Motor neuron (in vitro differentiated cells): ENCODE measurements at places on chromosomes 1 and 21. TPM values are rescaled to one million over a fixed set of nuclear protein-coding genes. Genes with fewer than 3 reads are reported as not detected.

NUDT4B gene
- 0.57 TPM in 1 of 2 replicates, not detected in the other for total RNA-seq

HLX gene
- 0.19 and 0.22 TPM in 2 replicates for total RNA-seq

KCND3 gene
- 1.0 and 1.3 TPM in 2 replicates for total RNA-seq

RAB42 gene
- total RNA-seq, result 0.46 and 1.5 TPM in 2 replicates

AHDC1 gene
- 11.2 and 12.1 TPM in 2 replicates for total RNA-seq

GBP6 gene
- 0.14 TPM in 1 of 2 replicates, not detected in the other for total RNA-seq

C4BPB gene
- not detected in 2 replicates for total RNA-seq

SYCP1 gene
- not detected in 2 replicates for total RNA-seq

ZNF648 gene
- not detected in 2 replicates for total RNA-seq

SH2D2A gene
- 0.52 and 1.2 TPM in 2 replicates for total RNA-seq

FCRL4 gene
- total RNA-seq, result 0.14 and 0.24 TPM in 2 replicates

AADACL3 gene
- not detected in 2 replicates for total RNA-seq

NPR1 gene
- total RNA-seq, result 0.67 and 0.78 TPM in 2 replicates

YIPF1 gene
- 18.4 and 20.9 TPM in 2 replicates for total RNA-seq

CD48 gene
- total RNA-seq, result 1.2 TPM in 1 of 2 replicates, not detected in the other

CFH gene
- total RNA-seq, result 0.43 and 0.83 TPM in 2 replicates

GLIS1 gene
- total RNA-seq, result 0.31 and 0.32 TPM in 2 replicates

RPE65 gene
- total RNA-seq, result not detected in 2 replicates

CYP4Z1 gene
- not detected in 2 replicates for total RNA-seq

TMEM82 gene
- 0.13 TPM in 1 of 2 replicates, not detected in the other for total RNA-seq

PTPRC gene
- 0.21 and 0.36 TPM in 2 replicates for total RNA-seq

DMRTA2 gene
- not detected in 2 replicates for total RNA-seq

OR10Z1 gene
- total RNA-seq, result 0.14 and 0.21 TPM in 2 replicates

PTCH2 gene
- 1.9 and 3.0 TPM in 2 replicates for total RNA-seq

PTGFR gene
- 0.14 and 0.17 TPM in 2 replicates for total RNA-seq

SPRR2G gene
- total RNA-seq, result not detected in 2 replicates

GJA9 gene
- 0.16 and 0.75 TPM in 2 replicates for total RNA-seq

C1QC gene
- 0.23 TPM in 1 of 2 replicates, not detected in the other for total RNA-seq

SEC16B gene
- 4.2 and 8.1 TPM in 2 replicates for total RNA-seq

CAP1 gene
- 131 and 135 TPM in 2 replicates for total RNA-seq

PEA15 gene
- total RNA-seq, result 29.1 and 29.8 TPM in 2 replicates

ARHGEF11 gene
- total RNA-seq, result 24.1 and 30.2 TPM in 2 replicates

WDR26 gene
- total RNA-seq, result 50.5 and 73.5 TPM in 2 replicates

ATF6 gene
- 30.7 and 31.4 TPM in 2 replicates for total RNA-seq

SLC26A9 gene
- 1.5 and 2.0 TPM in 2 replicates for total RNA-seq

PRMT6 gene
- 37.7 and 38.4 TPM in 2 replicates for total RNA-seq

RNPEP gene
- 75.5 and 91.3 TPM in 2 replicates for total RNA-seq

SOX13 gene
- 6.9 and 8.8 TPM in 2 replicates for total RNA-seq

ARMH1 gene
- 6.1 and 9.8 TPM in 2 replicates for total RNA-seq

KRTAP12-2 gene
- total RNA-seq, result not detected in 2 replicates
